ENCODE measurements at places on chromosomes 5 and 9. TPM values are rescaled to one million over a fixed set of nuclear protein-coding genes. Genes with fewer than 3 reads are reported as not detected.

Gene PHYHD1
- total RNA-seq = 0.58 TPM

GRCh38 chr5:38891563-38891962 is 45.8 kb downstream of the OSMR start:
- no peak for DNase-seq

DNA sequence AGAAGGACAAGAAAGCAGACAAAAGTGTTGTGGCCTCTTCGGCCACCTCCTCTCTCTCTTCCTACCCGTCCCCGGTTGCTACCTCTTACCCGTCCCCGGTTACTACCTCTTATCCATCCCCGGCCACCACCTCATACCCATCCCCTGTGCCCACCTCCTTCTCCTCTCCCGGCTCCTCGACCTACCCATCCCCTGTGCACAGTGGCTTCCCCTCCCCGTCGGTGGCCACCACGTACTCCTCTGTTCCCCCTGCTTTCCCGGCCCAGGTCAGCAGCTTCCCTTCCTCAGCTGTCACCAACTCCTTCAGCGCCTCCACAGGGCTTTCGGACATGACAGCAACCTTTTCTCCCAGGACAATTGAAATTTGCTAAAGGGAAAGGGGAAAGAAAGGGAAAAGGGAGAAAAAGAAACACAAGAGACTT is 2.4 kb downstream of the EGR1 start:
- no peak for DNase-seq

Gene PJA2
- total RNA-seq = 43.7 TPM

- DNase-seq = no peak
These were observed 116.8 kb upstream of the CNTLN start for GRCh38 chr9:17017931-17018491.

All from K562 (cell line).